ENCODE measurements at places on chromosomes 16 and 17.
A peak's percentile ranks its signal among the peaks of the same experiment; 100 is the strongest.

GRCh38 chr17:73325527-73325842, 13.7 kb upstream of the CDC42EP4 start:
- no peak for DNase-seq
- H3K4me3 ChIP-seq = no peak overlapping the region
- H3K36me3 ChIP-seq = no peaks in the 10 kb centered on the region
- no peak overlapping the region for H3K27ac ChIP-seq
- H3K27me3 ChIP-seq = no peaks in the 10 kb centered on the region
- H3K4me1 ChIP-seq = peaks cover 12% of the 10 kb centered on the region

GRCh38 chr16:64751906-64752305, 370.0 kb downstream of the CDH11 start:
- no peaks in the 10 kb centered on the region for H3K4me1 ChIP-seq
- H3K27ac ChIP-seq = no peak overlapping the region
- no peaks in the 10 kb centered on the region for H3K36me3 ChIP-seq
- H3K4me3 ChIP-seq = no peak overlapping the region
- DNase-seq = no peak
- no peaks in the 10 kb centered on the region for H3K27me3 ChIP-seq

GRCh38 chr16:74896389-74897370, 88.2 kb downstream of the WDR59 start:
- no peak for DNase-seq
- H3K27ac ChIP-seq = no peak overlapping the region
- H3K4me1 ChIP-seq = no peaks in the 10 kb centered on the region
- H3K36me3 ChIP-seq = peaks cover 16% of the 10 kb centered on the region
- no peak overlapping the region for H3K4me3 ChIP-seq
- no peaks in the 10 kb centered on the region for H3K27me3 ChIP-seq

DNA sequence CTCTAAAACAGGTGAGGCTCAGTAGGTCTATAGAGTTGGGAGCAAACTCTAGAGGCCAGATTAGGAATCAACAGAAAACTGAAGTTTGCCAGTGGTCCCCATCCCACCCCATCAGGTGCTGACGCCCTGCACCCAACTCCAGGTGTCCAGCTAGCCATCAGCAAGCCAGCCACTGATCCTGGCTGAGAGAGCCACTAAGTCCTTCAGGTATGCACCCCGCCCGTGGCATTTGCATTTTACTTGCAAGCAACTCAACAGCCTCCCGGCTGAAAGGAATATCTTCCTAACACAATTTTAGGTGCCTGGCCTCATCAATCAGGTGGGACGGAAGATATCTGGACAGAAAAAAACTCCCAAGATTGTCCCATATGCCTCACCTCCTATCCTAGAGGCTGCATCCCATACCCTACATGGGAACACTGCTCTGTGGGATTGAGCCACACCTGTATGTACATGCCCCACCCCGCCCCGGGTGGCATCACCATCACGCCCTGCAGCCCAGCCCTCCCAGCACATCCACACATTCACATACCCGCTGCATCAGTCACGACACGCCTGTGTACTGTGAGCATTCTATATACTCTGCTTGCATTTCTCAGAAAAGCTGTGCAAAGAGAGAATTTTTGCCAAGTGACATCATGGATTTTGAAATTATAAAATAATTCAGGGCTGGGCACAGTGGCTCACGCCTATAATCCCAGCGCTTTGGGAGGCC, 8.3 kb downstream of the OTOP3 start:
- DNase-seq = no peak
- H3K27me3 ChIP-seq = peaks cover 32% of the 10 kb centered on the region
- H3K36me3 ChIP-seq = no peaks in the 10 kb centered on the region
- H3K4me3 ChIP-seq = no peak overlapping the region
- no peaks in the 10 kb centered on the region for H3K4me1 ChIP-seq

- no peak for DNase-seq
- no peak overlapping the region for H3K27ac ChIP-seq
- H3K36me3 ChIP-seq = no peaks in the 10 kb centered on the region
Measured at GRCh38 chr16:78310196-78310595, 210.7 kb downstream of the WWOX start.

- H3K27ac ChIP-seq = no peak overlapping the region
- no peaks in the 10 kb centered on the region for H3K4me1 ChIP-seq
- H3K36me3 ChIP-seq = no peaks in the 10 kb centered on the region
- peak; percentile 82 for DNase-seq
Measured at GRCh38 chr16:84423416-84423837, 55.1 kb downstream of the ATP2C2 start.

DNA sequence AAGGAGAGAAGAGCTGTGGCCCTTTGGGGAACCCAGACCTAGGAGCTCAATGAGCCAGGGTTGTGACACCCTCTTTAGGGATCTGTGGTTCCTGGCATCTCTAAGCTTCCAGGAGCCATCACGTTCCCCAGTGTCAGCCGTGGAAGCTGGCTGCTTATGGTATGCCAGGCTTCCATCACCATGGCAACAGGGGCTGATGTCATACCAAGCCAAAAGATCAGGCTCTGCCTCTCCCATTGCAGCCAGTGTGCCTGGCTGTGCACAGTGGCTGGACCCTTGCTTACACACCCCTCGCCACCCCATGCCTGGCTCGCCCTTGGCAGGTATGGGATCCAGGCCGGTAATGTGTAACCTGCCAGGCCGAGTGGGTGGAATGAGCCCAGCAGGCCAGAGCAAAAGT, 91.1 kb downstream of the SSH2 start:
- peaks cover 11% of the 10 kb centered on the region for H3K36me3 ChIP-seq
- peak; percentile 79 for DNase-seq
- H3K4me1 ChIP-seq = peaks cover 6% of the 10 kb centered on the region
- H3K4me3 ChIP-seq = no peak overlapping the region

DNA sequence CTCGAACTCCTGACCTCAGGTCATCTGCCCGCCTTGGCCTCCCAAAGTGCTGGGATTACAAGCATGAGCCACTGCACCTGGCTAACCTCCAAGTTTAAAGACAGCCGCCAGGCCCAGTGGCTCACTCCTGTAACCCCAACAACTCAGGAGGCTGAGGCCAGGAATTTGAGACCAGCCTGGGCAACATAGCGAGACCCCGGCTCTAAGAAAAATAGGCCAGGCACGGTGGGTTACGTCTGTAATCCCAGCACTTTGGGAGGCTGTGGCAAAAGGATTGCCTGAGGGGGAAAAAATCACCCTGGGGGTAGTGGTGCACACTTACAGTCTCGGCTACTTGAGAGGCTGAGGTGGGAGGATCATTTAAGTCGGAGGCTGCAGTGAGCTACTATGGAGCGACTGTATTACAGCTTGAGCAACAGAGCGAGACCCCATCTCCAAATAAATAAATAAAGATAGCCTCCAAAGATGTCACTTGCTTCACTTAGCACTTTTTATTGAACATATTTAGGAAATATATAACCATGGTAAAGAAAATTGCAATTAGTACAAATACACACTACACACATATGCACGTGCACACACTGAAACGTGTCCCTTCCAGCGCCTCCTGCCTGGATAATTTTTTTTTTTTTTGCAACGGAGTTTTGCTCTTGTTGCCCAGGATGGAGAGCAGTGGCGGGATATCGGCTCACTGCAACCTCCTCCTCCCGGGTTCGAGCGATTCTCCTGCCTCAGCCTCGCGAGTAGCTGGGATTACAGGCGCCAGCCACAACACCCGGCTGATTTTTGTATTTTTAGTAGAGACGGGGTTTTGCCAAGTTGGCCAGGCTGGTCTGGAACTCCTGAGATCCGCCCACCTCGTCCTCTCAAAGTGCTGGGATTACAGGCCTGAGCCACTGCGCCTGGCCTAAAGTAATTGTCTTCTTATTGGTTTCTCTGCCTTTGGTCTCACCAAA, 1.4 kb upstream of the BCKDK start:
- peaks cover 25% of the 10 kb centered on the region for H3K4me1 ChIP-seq
- no peak overlapping the region for H3K4me3 ChIP-seq
- H3K36me3 ChIP-seq = peaks cover 28% of the 10 kb centered on the region
- H3K27ac ChIP-seq = no peak overlapping the region

GRCh38 chr16:86604436-86605193, 26.3 kb downstream of the FOXL1 start:
- H3K4me1 ChIP-seq = no peaks in the 10 kb centered on the region
- no peak overlapping the region for H3K4me3 ChIP-seq
- no peak for DNase-seq
- no peak overlapping the region for H3K27ac ChIP-seq
- no peaks in the 10 kb centered on the region for H3K36me3 ChIP-seq

DNA sequence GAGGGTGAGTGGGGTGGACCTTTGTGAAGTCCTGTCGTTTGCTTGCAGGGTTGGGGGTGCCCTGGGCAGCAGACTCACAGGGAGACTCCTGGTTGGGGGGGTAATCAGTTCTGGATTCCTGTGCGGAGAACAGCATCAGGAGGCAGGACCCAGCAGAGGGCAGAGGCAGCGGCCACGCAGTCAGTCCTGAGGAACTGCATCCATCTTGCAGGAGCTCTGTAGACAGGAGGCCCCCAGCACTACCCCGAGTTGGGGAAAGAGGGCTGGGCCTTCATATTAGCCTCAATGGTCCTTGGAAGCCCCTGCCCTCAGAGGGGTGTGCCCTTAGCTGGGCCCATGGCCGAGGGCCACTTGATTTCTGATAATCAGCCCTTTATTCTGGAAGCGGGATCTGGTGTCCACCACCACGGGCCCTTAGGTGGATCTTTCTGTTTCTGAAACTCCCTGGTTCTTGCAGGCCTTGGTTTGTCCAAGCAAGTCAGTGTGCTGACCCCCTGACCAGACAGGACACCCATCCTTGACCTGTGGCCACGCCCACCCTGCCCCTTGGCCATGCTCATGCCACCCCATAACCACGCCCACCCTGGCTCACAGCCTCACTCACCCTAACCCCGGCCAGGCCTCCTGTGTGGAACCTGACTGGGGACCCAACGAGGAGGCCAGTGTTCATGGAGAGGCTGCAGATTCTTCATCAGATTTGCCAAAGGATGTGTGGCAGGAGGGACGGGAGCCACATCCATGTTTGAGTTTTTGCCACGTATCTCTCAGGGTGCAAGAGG, 73.5 kb upstream of the CBX4 start:
- DNase-seq = no peak
- H3K36me3 ChIP-seq = no peaks in the 10 kb centered on the region
- H3K27ac ChIP-seq = no peak overlapping the region

DNA sequence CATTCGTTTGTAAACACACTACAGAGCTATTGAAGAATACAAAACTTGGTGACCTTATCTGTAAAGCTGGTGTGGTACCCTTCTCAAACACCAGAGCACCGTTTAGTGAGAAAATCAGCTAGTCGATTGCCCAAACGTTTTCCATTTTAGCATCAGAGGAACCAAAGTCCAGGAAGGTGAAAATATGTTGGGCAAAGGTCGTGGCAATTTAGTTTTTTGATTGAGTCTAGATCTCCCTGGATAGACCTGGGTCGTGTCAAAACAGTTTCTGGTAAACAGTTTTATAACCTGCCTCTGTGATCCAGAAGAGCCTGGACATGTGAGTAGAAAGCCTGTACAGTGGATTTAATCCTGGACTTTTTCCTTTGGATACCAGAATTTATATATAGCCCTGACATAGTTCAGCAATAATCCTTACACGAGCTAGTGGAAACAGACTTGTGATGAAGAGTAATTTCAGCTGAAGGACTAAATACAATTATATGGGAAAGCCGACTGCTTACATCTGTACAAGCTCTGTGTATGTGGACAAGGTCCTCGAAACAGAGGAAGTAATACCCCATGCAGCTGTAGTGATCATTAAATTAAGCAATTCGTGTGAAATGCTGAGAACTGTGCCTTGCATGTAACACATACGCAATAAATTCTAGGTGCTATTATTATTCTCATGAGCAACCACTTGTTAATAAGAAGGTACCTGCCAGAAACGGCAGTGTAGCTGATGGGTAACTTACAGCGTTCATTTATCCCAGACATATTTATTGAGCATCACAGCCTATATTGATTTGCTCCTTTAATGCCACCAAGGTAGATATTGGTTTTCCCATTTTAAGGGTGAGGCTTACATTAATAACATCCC, 72.5 kb downstream of the MAP2K6 start:
- DNase-seq = no peak
- H3K27me3 ChIP-seq = no peaks in the 10 kb centered on the region
- no peaks in the 10 kb centered on the region for H3K4me1 ChIP-seq
- H3K4me3 ChIP-seq = no peak overlapping the region

GRCh38 chr17:48619826-48620449, 4.8 kb upstream of the HOXB8 start:
- H3K36me3 ChIP-seq = peaks cover 6% of the 10 kb centered on the region
- H3K27me3 ChIP-seq = peaks cover 22% of the 10 kb centered on the region
- peak; percentile 54 for DNase-seq
- H3K4me1 ChIP-seq = peaks cover 83% of the 10 kb centered on the region

DNA sequence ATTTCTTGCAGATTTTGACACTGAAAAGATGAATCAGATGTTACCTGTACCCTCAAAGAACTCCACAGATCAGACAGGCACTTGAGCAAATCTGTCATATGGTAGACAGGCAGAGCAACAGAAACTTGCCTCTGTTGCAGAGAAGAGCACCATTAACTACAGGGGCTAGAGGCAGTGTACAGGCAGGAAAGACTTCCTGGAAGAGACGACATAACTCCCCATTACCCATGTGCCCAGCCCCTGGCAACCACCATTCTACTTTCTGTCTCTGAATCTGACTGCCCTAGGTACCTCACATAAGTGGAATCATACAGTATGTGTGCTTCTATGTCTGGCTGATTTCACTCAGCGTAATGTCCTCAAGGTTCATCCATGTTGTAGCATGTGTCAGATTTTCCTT, 15.5 kb downstream of the GFOD2 start:
- peaks cover 15% of the 10 kb centered on the region for H3K36me3 ChIP-seq
- H3K4me1 ChIP-seq = peaks cover 3% of the 10 kb centered on the region
- no peak overlapping the region for H3K27ac ChIP-seq
- no peak for DNase-seq
- H3K27me3 ChIP-seq = no peaks in the 10 kb centered on the region

- peaks cover 37% of the 10 kb centered on the region for H3K36me3 ChIP-seq
- DNase-seq = no peak
- H3K4me3 ChIP-seq = no peak overlapping the region
Measured at GRCh38 chr17:82416771-82417170, 1.4 kb upstream of the HEXD start.

DNA sequence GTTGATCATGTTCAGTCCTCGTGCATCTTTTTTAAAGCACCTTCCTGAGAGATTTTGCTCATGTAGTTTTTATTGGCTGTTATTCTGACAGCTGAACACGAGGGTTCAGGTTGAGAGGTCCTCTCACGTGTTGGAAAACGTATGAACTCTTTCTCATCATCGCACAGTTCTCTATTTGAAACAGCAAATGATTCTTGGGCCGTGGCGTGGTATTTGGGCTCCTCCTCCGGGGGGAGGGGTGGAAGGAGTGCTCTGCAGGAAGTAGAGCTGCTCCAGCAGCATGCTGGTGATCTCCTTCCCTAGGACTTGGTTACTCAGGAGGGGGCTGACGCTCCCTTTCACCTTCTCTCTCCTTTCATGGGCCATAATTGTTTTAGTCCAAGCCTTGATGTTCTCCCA, 70.4 kb downstream of the KSR1 start:
- H3K36me3 ChIP-seq = no peaks in the 10 kb centered on the region
- H3K27me3 ChIP-seq = no peaks in the 10 kb centered on the region
- no peak for DNase-seq
- H3K4me1 ChIP-seq = peaks cover 23% of the 10 kb centered on the region

- no peak for DNase-seq
- no peaks in the 10 kb centered on the region for H3K4me1 ChIP-seq
- H3K36me3 ChIP-seq = peaks cover 15% of the 10 kb centered on the region
- H3K4me3 ChIP-seq = no peak overlapping the region
Measured at GRCh38 chr16:83946781-83947566, 6.1 kb upstream of the OSGIN1 start.

- H3K27me3 ChIP-seq = no peaks in the 10 kb centered on the region
- no peaks in the 10 kb centered on the region for H3K4me1 ChIP-seq
- H3K27ac ChIP-seq = no peak overlapping the region
- DNase-seq = no peak
- no peak overlapping the region for H3K4me3 ChIP-seq
Measured at GRCh38 chr16:80051040-80051439, 450.5 kb upstream of the MAF start.
